ENCODE measurements at places on chromosomes 1 and 21.

GRCh38 chr1:207221934-207222351, 99.5 kb upstream of the CD55 start:
- no peak for DNase-seq

GRCh38 chr1:187033693-187034390, 205.1 kb downstream of the PLA2G4A start:
- DNase-seq = no peak

DNA sequence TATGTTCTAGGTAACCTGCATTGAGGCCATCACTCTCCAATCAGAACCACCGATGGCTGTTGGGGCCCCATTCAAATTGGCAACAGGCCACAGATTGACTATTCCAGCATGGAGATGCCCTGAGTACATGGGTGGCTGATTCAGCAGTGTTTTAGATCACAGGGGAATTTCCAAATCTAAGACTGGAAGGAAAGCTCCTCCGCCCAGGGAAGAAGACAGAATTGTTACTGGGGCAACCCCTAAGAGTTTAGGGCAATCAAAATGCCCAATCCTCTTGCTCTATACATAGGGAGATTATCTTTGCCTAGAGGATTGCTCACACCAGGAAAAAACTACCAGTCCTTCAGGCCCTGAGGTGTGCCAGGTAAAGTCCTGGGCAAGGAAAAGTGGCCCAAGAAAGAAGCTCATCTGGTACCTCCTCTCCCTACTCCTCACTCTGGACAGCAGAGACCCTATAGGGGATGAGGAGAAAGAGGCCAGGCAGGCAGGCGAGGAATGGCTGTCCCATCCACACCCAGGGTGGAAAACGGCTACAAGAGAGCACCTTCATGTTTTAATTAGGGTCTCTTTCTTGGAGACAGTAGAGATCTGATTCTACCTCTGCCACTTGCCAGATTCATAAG, 5.8 kb downstream of the S100A8 start:
- DNase-seq = no peak

DNA sequence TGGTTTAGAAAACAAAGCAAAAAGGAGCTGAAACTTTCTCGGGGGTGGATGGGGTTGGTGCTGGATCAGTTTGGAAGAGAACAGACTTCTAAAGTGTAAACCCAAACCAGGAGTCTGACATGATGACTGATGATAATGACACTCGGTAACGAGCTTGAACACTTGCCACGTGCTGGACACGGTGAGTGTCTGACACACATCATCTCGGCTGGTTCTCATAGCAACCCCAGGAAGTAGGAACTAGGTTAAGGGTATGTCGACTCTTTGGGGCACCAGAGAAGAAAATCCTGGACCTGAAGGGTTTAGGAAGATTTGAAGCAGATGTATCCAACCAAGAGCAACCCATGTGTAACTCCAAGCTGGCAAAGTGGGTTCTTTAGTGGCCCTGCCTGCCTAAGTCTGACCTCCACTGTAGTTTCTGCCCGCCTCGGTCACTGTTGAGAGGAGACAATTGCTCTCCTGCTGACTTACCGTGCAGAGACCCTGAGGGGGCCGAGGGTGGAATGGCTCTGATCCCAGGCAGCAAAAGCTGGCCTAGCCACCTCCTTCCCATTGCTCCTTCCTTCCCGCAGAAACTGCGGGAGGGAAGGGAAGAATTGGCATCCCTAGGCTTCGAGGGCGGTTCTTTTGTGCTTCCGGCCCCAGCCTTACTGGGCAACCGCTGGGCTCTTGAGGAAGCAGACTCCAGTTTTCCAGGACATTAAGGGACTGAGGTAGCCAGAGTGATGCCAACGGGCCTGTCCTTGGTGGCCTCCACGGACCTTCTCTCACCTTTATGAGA, 156.0 kb downstream of the TOMM20 start:
- no peak for DNase-seq

GRCh38 chr1:116133696-116134475, 22.7 kb downstream of the MAB21L3 start:
- DNase-seq = no peak

DNA sequence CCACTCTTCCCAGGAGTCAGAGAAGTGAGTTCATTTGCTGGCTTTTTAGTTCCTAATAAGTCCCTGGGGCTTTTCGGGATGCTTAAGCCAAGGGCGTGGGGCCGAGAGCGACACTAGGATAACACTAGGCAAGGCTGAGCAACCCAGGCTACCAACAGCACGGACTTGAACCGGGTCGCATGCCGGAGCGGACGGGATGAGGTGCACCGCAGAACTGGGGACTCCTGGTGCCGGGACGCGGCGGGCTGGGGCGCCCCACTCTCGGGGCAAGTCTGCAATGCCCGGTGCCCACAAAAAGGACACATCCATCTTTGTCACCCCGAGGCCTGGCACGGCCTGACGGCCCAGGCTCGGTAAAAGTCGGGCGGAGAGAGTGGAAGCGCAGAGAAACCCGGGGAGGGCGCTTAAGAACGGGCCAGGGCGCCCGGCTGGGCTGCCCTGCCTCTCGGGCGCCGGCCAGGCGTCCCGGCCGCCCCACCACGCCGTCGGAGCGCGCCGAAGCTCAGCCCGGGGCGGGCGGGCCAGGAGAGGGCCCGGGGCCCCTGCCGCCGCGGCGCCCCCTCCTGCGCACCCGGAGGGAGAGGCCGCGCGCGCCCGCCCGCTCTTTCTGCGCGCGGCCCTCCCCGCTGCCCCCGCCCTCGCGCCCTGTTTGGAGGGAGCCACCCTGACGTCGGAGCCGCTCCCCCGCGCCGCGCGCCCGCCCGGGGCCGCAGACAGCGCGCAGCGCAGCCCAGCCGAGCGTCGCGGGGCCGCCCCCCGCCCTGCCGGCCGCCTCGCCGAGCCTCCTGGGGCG, at the start of gene NBL1:
Gene NBL1, plus strand, starts transcription at position 710 of the 793 bp plus-strand sequence. CDS start 10,720 bp downstream, outside the sequence.
- peak; percentile 29 for DNase-seq

GRCh38 chr1:30906631-30907441, 1.7 kb downstream of the SDC3 start:
- DNase-seq = no peak
